Kidney epithelial cell (primary cell): ENCODE measurements at places on chromosomes 3 and 15.

- DNase-seq, result no peak
Measured at GRCh38 chr3:31529421-31529820, 3.3 kb upstream of the STT3B start.

- DNase-seq, result no peak
Measured at GRCh38 chr3:130686833-130687232, 59.8 kb downstream of the PIK3R4 start.

- no peak for DNase-seq
Measured at GRCh38 chr3:18415839-18416238, 9.3 kb downstream of the SATB1 start.

DNA sequence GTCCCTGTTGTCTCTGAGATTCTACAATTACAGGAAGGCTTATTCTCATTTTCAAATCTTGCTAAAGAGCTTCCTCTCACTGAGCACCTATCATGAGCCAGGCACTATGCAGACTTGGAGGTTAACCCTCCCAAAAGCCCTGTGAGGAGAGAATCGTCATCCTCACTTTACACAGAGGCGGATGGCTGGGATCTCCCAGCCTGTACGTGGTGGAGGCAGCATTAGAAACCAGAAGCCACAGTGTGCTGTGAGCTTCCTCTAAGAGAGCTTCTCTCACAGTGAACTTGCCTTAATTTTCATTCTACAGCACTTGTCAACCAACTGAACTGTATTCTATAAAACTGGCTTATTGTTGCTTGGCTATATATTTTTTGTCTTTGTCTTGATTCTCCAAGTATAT lies 6.1 kb upstream of the DGKG start:
- DNase-seq, result no peak

GRCh38 chr3:88589138-88589537 lies 439.4 kb downstream of the C3orf38 start:
- DNase-seq, result peak; percentile 7

- DNase-seq, result no peak
Measured at GRCh38 chr3:108486941-108487340, 23.5 kb downstream of the MYH15 start.

DNA sequence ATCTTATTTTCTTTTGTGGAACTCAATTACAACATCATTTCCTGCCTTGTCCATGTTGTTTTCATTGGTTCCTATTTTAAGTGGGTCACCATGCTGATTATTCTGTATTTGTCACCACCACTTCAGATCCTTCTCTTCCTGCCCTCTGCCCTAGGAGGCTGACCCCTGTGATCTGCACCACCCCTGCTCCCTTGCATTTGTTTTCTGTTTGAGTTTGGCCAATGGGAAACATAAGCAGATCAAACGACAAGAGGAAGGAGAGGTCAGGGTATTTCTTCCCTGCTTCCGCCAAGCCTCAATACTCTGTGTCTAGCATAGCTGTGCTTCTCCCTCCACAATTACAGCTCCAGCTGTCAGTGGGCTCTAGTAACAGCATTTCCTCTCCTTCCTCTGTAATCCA lies 71.6 kb downstream of the IMPG2 start:
- DNase-seq, result no peak

- DNase-seq, result peak; percentile 5
Measured at GRCh38 chr3:23999012-23999641, 54.0 kb downstream of the NR1D2 start.

DNA sequence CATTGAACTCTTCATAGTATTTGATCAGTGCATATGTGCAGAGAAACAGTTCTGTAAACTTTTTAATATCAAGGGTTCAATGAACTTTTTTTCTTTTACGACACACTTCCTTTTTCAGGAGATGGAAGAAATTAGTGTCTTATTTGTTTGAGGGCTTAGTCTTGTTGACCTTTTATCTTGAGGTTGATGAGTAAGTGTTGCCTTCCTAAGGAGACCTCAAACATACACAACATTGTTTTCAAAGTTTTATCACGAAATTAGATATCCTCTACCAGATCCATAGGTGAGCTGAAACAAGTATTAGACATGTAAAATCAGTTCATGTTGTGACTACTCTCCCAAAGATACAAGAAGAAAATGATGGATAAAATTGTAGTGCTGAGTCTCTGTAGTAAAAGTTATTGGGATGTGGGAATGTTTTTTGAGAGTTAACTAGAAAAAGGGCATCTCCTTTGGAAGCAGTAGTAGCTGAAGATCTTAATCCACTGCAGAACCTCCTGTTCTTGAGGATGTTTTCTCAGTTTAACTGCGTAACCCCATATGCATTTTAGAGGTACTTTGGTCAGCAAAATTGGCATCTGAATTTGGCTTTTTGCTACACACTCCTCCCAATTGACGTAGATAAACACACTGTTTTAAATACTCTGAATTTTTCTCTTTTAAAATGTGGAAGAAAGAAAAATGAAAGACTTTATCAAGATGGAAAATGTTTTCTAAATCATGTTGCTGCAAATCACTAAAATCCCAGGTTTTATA lies 116.8 kb downstream of the GALK2 start:
- no peak for DNase-seq

DNA sequence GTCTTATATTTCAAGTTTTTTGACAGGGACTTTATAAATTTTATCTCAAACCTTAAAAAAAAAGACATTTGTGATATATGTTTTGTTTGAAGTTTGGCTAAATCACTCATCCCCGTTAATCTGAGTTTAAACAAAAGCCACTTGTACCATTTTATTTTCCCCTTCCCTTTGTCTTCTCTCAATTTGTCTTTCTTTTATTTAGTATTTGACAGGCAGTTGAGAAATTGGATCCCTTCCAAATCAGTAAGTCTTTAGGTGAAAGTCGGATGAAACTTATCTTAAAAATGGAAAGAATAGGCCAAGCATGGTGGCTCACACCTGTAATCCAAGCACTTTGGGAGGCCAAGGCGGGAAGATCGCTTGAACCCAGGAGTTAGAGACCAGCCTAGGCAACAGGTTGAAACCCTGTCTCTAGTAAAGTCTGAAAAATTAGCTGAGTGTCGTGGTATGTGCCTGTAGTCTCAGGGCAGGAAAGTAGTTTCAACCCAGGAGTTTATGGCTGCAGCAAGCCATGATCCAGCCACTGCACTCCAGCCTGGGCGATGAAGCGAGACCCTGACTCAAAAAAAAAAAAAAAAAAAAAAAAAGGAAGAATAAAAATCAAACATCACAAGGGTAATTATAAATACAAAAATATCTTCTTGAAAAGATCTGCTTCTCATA lies 394.6 kb upstream of the TPM1 start:
- no peak for DNase-seq

- DNase-seq, result no peak
Measured at GRCh38 chr3:144415492-144415891, 443.9 kb downstream of the DIPK2A start.

DNA sequence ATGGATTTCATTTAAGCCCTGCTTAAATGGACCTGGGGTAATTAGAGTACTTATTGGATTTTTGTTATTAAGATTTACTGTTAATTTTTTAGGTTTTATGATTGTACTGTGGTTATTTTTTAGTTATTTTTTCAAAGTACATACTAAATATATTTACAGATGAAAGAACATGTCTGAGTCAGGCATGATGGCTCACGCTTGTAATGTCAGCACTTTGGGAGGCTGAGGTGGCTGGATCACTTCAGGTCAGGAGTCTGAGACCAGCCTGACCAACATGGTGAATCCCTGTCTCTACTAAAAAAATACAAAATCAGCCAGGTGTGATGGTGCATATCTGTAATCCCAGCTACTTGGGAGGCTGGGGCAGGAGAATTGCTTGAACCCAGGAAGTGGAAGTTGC lies 16.2 kb upstream of the RPL24 start:
- no peak for DNase-seq

GRCh38 chr15:67685008-67685599 lies 140.2 kb upstream of the SKOR1 start:
- no peak for DNase-seq

DNA sequence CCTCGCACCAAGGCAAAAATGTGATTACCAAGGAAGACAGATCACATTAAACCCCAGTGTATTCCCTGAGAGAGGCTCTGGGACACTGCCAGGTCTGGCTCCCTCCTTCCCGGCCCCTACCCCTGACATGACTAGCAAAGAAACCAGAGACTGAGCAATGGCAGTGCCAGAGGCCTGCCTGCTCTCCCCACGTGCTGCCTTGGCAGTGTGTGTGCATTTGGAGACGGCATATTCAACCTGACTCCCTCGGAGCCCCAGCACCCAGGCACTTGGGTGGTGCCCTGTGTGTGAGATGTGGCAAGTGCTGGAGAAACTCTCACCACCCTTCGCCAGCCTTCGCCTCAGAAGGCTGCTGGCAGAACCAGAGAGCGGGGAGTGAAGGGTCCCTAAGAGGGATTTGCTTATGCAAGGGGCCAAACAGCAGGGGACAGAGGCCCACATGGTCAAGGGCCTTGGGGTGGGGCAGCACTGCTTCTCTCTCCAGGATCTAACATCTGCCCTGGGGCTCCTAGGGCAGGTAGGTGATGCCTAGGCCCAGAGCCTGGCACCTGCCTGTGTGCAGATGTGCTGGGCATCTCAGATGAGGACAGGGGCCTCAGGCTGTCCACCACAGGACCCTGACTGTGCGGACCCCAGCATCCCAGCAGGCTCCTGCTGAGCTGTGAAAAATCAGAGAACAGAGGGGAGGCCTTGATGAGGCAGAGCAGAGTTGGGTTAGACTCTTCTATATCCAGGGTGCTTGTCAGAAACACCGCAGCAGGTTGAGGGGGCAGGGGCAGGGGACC lies 23.6 kb upstream of the PLXNA1 start:
- DNase-seq, result no peak

- no peak for DNase-seq
Measured at GRCh38 chr15:34006381-34006780, 32.6 kb downstream of the AVEN start.

DNA sequence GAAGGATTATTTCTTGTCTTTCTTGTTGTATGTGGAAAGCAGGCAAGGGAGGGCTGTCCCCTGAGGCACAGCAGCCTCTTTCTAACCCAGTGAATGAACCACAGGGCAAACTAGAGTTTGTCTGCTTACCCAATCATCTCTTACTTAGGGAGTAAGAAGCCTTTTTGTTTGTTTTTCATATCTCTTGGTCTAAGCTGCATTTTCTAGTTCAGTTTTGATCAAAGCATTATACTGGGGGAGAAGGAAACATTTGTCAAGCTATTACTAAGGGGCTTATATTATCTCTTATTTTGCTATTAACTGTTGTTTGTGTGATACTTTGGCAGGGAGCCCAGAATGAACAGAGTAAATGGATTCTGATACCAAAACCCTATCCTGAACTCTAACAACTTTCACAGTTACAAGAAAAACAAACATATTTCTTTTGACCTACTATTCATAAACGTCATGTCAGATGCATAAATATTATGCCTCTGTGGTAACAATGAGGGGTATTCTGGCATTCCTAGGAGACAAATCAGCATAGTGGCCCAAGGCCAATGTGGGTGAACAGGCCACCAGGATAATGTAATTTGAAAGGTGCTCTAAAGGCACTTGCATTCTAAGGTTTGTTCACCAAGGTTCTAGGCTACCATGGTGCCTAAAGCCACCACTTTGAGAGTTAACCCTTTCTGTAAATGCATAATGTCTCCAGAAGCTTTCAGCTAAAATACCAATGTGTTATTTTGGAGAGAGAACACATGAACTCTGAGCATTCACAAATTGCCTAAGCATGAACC lies 271.6 kb upstream of the ZPLD1 start:
- no peak for DNase-seq

DNA sequence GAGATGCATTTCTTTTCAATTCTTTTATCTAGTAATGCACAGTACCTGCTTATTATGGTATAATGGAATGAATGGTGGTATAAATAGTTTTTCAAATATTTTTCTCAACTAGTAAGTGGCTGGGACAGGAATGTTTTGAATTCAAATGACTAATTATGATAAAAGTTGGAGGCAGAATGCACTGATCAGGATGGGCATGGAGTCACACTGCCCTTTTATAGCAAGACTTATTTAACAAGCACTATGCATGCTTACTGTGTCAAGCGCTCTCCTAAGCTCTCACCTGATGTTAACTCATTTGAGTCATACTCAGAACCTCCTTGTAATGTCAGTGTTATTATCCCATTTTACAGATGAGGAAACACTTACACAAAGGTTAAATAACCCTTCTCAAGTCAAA lies 221.8 kb downstream of the FEZF2 start:
- DNase-seq, result no peak

GRCh38 chr3:49869525-49870126 lies at the start of gene CAMKV:
TSS of gene CAMKV (minus strand) at chr3:49869906. CDS start at chr3:49862388, 7,518 bp downstream.
- DNase-seq, result no peak

- DNase-seq, result no peak
Measured at GRCh38 chr3:195441476-195441991, 1.3 kb downstream of the ACAP2 start.

DNA sequence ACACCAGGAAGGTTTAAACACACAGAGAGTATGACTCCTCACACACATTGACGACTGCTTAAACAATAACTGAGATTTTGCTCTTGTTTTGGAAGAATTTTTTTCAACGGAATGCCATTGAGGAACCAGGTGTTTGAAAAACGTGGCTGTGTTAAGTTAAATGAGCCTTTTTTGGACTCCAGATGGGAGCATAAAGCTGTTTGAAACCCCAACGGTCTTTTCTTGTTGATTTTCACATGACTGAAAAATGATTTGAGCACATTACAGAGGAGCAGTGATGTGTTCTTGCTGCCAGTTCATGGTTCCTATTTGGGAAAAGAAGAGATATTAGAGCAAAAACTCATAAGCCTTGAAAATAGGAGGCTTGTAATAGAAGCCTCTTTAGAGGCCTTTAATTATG lies 97.8 kb upstream of the SELENOK start:
- DNase-seq, result no peak

DNA sequence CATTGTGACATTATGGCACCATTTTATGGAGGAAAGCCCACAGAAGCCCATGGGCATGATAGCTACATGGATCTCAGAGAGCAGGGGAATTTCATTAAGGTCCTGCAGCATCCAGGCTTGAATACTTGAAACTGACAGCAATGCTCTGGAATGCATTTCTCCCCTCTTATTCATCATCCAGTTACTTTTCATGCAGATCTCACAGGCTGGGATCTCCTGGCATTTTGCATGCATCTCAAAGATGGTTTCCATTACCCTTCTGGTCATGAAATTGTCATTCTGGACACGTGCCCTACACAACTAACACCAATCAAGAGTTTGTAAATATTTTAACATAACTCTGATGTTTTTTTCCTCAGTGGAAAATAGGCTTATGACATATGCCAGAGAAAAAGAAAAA lies 32.4 kb downstream of the VGLL3 start:
- DNase-seq, result peak; percentile 16

DNA sequence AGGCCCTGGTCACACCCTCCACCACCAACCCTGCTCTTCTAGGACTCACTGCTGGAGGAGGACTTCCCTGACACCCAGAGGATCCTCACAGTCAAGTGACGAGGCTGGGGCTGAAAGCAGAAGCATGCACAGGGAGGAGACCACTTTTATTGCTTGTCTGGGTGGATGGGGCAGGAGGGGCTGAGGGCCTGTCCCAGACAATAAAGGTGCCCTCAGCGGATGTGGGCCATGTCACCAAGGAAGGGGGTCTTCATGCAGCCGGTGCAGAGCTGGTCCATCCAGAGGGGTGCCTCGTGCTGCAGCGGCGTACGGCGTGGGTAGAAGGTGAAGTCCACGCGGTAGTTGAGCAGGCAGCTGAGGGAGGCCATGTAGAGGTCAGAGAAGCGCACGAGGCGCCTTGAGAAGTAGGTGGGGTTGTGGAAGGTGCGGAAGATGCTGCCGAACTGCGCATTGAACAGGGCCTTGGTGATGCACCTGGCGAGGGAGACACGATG lies 9.4 kb downstream of the NT5DC2 start:
- no peak for DNase-seq
